ENCODE measurements at places on chromosomes 4 and X. TPM values are rescaled to one million over a fixed set of nuclear protein-coding genes. Genes with fewer than 3 reads are reported as not detected.

DNA sequence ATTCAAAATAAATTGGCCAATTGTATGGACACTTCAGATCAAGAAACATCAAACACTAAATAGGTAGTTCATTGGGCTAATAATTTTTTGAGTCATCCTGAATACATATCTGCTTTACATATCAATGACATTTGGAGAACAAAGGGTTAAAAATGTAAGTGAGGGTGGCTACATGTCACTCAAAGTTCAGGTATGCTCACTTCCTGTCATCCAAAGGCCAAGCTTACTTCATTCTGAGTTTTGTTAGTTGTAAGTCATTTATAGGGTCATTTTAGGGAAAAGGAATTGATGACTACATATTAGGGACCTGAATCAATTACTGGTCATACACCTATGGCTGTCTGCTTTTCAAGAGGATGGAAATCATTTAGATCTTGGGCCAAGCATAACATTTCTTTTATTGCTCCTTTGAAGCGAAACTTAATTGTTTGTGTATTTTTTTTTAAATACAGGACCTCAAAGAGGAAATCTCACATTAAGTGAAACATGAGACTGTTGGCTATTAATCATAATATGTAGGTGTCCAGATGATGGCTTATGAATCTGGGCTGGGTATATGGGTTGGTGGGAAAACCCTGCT lies 119.2 kb upstream of the LEF1 start:
- DNase-seq: no peak

The FGFBP1 gene
- 0.21 TPM for polyA plus RNA-seq

GRCh38 chr4:114464726-114465272 lies 133.8 kb upstream of the UGT8 start:
- no peak for DNase-seq

GRCh38 chr4:128979934-128980333 lies 113.4 kb downstream of the SCLT1 start:
- no peak for DNase-seq

- no peak for DNase-seq
Observed at GRCh38 chrX:72366178-72366577, 60.5 kb upstream of the CITED1 start.
